ENCODE measurements at places on chromosomes 2 and 18.

- DNase-seq, result no peak
Measured at GRCh38 chr2:2516386-2516785, 185.3 kb upstream of the MYT1L start.

DNA sequence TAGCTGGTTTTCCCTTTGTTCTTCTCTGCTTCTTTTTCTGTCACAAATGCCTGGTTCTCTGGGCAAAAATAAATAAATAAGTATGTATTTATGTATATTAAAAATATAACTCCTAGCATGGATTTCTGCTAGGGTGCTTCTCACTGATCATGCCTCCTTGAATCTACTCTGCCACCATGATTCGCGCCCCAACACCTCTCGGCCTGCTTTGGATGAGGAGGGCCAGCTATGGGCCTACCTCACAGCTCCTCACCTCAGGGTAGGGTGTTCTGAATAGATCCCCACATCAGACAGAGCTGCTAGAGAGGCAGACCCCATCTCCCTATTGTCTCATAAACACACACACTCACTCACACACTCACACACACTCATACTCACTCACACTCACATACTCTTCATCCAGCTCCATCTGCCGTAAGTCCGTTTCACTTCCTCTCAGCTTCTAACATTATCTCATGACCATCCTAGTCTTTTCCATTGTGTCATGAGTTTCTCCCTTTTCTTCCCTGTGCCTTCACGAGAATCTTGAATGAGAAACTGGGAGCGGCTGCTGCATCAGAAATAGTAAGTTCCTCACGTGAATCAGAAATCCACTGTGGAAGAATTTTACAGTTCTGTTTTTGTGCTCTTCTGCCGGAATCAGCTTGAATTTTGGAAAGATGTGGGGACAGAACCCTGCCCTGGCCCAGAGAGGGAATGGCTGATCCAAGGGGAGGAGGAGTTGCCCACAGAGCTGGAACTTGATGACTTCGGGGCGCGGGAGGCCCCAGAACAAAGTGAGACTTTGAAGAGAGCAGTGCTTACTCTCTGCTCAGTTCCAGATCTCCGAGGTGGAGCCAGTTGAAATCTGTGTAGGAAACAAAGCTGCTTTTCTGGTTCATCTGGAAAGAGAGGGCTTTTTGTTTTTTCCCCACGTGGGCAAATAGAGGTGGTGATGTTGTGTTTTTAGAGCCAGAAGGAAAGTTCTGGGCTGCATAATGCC, 20.9 kb downstream of the ANXA4 start:
- DNase-seq, result no peak

DNA sequence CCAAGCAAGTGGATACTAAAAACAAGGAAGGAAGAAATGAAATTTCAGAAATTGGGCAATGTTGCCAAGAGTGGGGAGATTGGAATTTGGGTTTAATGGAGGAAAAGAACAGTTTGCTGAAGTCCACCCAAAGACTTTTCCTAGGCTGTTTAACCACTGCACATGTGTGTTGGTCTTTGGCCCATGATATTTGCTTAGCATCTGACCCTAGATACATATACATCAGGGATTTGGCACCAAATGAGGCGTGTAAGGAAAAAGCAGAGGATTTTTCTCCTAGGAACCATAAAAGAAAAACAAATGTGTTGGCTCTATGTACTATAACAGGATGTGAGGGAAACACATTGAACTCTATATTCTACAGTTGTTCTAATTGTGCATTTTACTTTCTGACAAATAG, 80.7 kb upstream of the CD28 start:
- DNase-seq, result no peak

GRCh38 chr2:3356799-3357198, 20.8 kb downstream of the EIPR1 start:
- DNase-seq, result no peak

GRCh38 chr2:96106991-96107707, 9.2 kb downstream of the ADRA2B start:
- DNase-seq, result no peak

DNA sequence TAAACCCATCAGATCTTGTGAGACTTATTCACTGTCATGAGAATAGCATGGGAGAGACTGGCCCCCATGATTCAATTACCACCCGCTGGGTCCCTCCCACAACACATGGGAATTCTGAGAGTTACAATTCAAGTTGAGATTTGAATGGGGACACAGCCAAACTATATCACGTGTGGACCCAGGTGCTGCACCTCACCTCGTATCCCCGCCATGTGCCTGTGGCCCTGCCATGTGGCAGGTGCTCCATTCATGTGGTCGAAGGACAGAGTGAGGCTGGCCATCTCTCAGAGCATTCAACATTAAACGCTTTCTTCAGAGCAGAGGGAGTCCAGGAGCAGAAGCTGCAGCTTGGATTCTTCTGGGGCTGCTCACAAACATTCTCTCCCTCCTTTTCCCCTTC, 32.3 kb downstream of the MROH2A start:
- DNase-seq, result no peak

- DNase-seq, result no peak
Measured at GRCh38 chr2:47429795-47430194, 26.8 kb downstream of the MSH2 start.

DNA sequence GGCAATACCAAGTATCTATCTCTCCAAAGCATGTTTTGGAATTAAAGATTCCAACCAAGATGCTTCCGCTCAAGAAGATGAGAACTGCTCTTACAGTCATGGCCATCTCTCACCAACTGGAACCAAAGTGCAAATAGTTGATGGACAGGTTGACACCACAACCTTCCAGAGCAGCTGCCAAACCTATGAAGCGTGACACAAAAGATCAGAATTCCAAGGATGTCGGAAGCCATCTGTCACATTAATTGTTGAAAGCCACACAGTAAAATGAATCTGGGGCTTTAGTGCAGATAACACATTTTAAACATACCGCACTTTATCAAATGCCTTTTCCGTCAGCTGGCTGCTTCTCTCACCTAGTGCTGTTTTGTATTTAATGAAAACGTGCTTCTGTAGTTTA, 195.7 kb downstream of the CDH20 start:
- no peak for DNase-seq

DNA sequence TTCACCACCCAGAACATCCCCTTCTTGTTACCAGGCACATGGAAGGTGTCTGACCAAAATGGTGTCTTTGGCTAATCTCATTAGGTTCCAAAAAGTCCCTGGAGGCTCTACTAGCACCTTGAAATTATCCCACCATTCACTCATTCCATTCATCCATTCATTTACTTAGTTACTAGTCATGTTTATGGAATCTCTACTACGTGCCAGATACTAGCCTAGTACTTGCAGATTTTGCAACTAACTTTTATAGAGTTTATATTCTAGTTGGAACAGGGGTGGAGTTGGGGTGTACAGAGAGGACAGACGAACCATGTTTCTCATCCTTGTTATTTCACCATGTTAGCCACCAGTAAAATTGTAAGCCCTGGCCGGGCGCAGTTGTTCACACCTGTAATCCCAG, 4.0 kb upstream of the NOP58 start:
- no peak for DNase-seq

DNA sequence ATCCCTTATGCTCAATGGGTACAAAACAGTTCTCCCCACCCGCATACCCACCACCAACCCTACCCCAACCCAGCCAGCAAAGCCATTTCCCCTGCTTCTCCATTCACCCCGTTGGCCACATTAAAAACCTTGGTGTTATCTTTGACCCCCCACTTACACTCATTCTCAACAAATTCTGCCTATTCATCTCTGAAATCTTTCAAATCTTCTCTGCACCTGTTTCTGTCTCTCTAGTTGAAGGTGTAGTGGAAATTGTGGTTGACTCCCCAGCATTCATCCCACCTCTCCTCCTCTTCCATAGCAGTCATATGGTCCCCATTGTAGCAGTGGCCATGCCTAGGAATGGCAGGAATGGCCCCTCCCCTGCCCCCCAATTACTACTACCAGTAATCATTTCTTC, 20.5 kb upstream of the TET3 start:
- no peak for DNase-seq

DNA sequence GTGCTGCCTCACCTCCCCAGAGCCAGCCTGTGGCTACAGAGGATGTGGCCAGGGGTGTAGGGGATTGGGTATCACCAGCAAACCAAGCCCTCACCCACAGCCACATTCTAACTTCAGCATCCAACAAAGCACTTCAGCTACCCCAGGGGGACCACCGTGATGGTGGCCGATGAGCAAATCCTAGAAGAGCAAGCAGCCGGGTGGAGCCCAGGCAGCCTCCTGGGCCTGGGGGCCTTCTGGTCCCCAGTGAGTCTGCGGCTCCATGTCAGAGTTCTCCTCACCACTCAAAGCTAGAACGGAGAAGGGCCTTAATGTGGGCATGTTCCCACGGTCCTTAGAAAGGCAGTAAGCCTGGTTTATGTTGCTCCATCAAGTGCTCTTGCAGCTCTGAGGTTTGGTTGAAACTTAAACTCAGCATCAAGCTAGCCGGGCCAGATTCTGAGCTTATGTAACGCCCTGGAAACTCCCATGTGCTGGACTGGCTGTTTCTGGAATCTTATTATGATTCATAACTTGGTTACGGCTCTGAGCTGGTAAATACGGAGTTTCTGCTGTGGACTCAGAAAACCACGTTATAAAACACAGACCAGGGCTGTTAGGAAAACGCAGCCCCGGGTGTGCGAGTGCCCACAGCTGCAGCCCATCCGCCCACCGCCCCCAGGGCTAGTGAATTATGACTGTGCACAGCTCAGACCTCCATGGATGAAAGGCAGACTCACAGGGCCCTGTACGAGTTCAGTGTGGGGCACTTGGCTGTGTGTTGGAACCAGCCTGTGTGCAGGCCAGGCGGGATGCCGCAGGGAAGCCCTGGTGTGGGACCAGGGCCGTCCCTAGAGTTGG, 99.8 kb downstream of the SEPTIN10 start:
- no peak for DNase-seq

GRCh38 chr18:76967721-76968472, 145.5 kb downstream of the ZNF236 start:
- no peak for DNase-seq

- DNase-seq, result no peak
Measured at GRCh38 chr2:136534811-136535210, 230.5 kb upstream of the THSD7B start.

DNA sequence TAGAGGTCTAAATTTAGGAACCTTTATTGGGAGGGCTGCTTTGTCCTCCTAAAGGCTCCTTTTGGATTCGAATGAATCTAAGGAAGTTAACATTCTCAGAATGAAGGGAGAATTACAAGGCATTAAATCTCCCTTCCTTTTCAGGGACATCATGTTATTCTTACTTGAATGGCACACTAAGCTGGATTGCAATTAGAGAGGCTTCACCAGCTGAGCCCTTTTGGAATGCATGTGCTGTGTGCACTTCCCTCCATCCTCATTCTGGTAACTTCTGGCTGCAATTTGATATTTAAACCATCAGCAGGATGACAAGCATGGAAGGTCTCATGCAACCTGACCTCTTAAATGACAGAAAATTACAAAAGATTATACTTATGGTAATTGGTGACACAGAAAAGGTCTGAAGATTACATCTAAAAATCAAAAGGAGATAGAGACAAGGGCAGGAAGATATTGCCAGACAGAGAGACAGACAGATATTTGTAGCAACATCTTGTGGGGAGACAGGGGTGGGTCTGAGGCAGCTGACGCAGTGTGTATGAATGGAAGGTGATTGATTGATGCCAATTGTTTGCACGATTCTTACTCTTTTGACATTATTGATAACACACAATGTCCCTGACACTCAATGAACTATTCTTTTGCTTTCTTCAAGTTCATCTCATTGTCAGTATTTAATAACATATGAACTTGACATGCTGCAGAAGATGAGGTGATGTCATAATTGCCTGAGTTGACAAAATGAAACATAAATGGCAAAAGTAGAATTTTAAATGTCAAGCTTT, 570.8 kb upstream of the GYPC start:
- no peak for DNase-seq

- peak; percentile 2 for DNase-seq
Measured at GRCh38 chr2:28507796-28508764, 12.2 kb downstream of the PLB1 start.

- DNase-seq, result no peak
Measured at GRCh38 chr2:187188783-187189631, 259.0 kb downstream of the CALCRL start.

DNA sequence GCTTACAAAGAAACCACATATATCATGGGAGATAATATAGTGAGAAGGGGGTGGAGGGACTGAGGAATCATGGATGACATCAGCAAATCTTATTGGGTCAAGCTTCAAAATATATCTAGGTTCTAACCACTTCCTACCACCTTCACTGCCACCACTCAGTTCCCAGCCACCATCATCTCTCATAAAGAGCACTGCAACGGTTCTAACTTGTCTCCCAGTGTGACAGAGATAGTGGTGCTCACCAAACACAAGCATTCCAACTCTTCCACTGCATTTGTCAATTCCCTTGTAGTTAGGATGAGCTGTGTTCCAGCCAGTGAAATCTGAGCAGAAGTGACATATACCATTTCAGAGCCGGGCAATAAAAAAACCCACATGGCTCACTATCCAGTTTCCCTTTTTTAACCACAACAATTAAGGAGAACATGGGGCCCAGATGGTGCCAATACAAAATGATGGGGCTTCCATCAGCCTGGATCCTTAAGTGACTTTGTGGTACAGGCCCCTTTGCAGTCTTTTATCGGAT, 318.1 kb downstream of the NBAS start:
- no peak for DNase-seq
